ENCODE measurements at places on chromosomes 16 and 17. TPM values are rescaled to one million over a fixed set of nuclear protein-coding genes. Genes with fewer than 3 reads are reported as not detected.
A peak's percentile ranks its signal among the peaks of the same experiment; 100 is the strongest.

GRCh38 chr17:80774146-80774545 lies 217.5 kb upstream of the CHMP6 start:
- no peak for DNase-seq

GRCh38 chr17:47686664-47687327 lies 7.2 kb upstream of the TBKBP1 start:
- no peak for DNase-seq

- no peak for DNase-seq
These were observed 16.8 kb downstream of the PIEZO1 start for GRCh38 chr16:88768071-88768783.

GRCh38 chr16:11418506-11418905 lies 73.2 kb downstream of the RMI2 start:
- no peak for DNase-seq

GRCh38 chr17:32774695-32775084 lies 102.2 kb downstream of the MYO1D start:
- DNase-seq = no peak

DNA sequence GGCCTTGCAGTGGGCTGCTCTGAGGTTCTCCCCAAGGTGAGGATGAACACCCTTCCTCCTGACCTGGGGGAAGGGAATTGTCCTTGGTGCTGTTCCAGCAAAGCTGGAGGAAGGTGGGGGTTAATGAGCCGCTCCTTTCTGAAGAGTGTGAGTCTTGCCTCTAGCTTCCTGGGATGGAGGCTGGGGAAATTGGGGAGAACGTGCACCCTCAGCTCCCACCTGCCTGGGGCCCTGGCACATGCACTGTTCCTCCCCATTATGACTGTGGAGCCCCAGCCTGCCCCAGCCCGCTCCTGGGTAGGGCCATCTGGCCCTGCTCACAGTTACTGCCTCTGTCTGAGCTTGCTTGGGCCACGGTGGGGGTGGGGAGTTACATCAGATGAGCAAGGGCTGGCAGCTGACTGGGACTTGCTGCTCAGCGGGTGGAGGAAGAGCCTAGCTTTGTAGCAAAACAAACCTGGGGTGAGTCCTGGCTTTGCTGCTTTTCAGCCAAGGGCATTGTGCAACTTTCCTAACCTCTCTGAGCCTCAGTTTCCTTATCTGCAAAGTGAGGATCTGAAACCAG lies 11.1 kb downstream of the TNS4 start:
- DNase-seq = peak; percentile 53

DNA sequence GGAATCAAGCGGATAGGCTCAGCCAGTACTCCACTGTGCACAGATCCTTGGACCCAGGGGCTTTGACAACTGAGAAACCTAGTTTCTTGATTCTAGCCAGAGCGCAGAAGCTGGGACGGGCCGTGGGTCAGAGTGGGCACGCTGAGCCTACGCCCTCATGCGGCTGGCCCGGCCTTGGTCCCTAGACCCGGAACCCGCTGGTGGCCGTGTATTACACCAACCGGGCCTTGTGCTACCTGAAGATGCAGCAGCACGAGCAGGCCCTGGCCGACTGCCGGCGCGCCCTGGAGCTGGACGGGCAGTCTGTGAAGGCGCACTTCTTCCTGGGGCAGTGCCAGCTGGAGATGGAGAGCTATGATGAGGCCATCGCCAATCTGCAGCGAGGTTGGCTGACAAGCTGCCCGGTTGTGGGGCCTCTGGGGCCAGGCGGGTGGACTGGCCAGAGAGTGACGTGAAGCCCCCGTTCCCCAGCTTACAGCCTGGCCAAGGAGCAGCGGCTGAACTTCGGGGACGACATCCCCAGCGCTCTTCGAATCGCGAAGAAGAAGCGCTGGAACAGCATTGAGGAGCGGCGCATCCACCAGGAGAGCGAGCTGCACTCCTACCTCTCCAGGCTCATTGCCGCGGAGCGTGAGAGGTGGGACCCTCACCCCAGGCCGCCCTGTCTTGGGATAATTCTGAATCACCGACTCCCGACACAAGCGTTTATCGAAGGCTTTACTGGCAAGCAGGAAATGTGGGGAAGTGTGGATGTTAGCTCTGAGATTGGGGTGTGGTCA lies 946 bp downstream of the STUB1 start:
- no peak for DNase-seq

- no peak for DNase-seq
These were observed 94.5 kb downstream of the MARF1 start for GRCh38 chr16:15548482-15548891.

DNA sequence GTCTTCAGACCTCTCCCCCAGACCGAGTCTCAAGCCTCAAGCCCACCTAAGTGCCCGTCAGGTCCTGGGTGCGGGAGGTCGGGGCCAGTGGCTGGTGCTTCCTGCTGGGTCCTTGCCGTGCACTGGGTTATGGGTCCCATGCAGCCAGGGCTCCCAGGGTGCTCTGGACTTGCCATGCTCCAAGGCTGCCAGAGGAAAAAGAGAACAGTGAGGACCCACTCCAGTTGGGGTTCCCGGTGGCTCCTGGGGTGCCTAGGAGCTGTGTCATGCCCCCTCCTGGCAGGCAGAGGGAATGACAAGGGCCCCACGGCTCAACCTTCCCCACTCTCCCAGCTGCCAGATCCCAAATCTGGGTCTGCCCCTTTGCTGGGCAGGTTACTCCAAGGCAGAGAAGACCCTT lies 3.8 kb downstream of the SNX20 start:
- no peak for DNase-seq

DNA sequence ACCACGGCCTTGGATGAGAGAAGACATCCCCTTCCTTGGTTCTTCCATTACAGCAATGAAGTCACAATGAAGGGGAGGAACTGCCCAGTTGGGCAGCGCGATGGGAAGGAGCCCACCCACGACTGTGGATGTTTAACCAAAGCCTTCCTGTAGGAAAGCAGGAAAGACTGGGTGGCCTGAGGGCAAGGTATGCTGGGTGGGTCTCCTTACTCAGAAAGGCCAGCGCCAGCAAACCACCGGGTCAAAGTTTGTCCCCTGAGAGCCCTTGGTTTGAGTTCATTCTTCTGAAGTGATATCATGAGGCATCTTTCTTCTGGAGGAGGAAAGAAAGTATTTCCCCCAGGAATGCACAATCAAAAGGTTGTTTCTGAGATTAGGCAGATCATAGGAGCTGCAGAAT lies 105.2 kb downstream of the C16orf95 start:
- DNase-seq = no peak

DNA sequence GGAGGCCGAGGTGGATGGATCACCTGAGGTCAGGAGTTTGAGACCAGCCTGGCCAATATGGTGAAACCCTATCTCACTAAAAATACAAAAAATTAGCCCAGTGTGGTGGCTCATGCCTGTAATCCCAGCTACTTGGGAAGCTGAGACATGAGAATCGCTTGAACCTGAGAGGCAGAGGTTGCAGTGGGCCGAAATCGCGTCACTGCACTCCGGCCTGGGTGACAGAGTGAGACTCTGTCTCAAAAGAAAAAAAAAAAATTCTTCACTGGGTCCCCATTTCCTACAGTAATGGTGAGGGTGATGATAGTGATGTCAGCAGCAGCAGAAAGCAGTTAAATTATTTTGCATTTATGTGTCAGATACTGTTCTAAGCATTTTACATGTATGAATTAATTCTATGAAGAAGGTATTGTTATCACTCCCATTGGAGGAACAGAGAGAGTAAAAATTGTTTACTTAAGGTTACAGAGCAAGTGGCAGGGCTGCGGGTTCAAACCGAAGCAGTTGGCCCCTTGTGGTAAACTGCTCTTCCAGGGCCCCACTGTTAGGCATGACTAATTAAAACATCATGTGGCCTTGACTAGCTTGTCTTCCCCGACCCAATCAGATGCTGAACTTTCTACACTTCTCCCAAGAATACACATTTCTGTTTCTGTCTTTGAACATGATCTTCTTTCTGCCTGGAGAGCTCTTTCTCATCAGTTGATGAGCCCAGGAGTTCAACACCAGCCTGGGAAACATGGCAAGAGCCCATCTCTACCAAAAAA lies 45.8 kb downstream of the STAT3 start:
- no peak for DNase-seq

- DNase-seq = no peak
These were observed 120.6 kb downstream of the IRF8 start for GRCh38 chr16:86019446-86020047.

DNA sequence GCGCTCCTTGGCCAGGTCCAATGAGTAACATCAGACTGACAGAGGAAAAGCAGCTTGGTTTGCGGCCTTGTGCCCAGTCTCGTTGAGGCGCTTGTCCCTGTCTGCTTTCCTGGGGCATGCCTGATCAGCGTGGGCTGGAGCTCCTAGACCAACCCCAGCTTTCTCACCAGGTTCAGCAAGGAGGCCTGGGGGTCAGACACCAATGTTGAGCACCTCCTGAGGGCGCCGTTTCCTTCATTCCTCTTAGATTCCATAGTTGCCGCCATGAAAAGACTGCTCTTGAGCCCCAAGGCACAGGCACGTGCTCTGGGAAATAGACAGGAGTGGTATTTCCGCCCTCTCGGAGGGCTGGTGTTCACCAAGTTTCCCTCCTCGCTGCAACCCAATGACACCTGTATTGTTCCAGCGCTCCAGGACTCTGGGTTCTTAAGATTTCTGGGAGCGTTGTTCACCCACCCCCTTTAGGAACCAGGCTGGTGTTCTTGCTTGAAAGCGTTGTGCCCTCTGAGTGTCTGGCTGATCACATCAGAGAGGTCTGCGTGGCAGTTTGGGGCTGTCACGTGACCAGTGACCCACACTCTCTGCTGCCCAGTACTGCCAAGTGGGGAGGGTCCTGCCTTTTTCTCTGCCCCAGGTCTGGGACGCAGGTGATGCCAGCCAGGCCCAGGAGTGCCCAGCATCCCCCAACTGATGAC lies 18.0 kb downstream of the KCTD2 start:
- no peak for DNase-seq

DNA sequence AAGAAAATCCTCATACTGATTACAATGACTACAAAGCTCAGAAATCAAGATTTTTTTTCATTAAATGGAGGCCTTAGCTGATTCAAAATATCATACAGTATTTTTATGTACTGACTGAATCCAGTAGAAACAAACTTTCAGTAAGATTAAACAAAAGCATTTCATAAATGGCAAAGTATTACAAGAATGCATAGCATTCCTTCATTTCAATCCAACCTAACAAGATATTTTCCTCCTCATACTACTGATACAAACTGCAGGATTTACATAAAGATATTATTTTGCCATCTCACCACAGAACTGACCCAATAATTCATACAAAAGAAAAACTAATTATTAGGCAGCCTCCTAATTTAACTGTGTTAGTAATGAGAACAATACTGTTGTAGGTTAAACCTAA lies 6.2 kb upstream of the KANSL1 start:
- no peak for DNase-seq

Gene IL17C
- not detected for total RNA-seq

Gene MYO19
- 33.8 TPM for total RNA-seq

Gene NUTF2
- 73.2 TPM for total RNA-seq

Gene EME1
- 1.4 TPM for total RNA-seq

Gene PTX4
- not detected for total RNA-seq

Measured in occipital lobe (tissue), 3 donors.